ENCODE measurements at places on chromosomes 5 and 9.

GRCh38 chr9:113622600-113623400, 159.3 kb downstream of the RGS3 start:
- DNase-seq = peak; percentile 85

- peak; percentile 67 for DNase-seq
Observed at GRCh38 chr9:134738869-134739659, 97.5 kb downstream of the COL5A1 start.

- DNase-seq = no peak
Observed at GRCh38 chr5:171397190-171397589, 9.5 kb downstream of the NPM1 start.

GRCh38 chr5:155069961-155070360, 56.4 kb downstream of the KIF4B start:
- DNase-seq = no peak

GRCh38 chr9:71487061-71487460, 281.3 kb downstream of the CEMIP2 start:
- peak; percentile 62 for DNase-seq

- DNase-seq = no peak
Observed at GRCh38 chr5:34740389-34740806, 84.3 kb downstream of the RAI14 start.

DNA sequence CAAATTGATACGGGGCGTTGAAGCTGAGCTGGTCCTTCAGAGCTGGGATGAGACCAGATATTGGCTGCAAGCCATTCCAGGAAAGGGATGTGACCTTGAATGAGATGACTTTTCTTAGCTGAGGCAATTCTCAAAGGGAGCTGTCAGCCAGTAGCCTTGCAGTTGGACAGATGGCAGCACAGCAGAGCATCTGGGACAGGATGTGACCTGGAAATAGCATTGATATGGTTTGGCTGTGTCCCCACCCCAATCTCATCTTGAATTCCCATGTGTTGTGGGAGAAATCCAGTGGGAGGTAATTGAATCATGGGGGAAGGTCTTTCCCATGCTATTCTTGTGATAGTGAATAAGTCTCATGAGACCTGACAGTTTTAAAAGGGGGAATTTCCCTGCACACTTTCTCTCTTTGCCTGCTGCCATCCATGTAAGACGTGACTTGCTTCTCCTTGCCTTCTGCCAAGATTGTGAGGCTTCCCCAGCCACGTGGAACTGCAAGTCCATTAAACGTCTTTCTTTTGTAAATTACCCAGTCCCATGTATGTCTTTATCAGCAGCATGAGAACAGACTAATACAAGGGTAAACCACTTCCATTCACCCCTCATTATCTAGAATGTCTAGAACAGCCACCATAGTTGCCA, 19.8 kb upstream of the MTX3 start:
- no peak for DNase-seq

- no peak for DNase-seq
Observed at GRCh38 chr9:95276395-95276954, 41.0 kb downstream of the FANCC start.

GRCh38 chr9:694092-694402, 147.4 kb upstream of the DMRT1 start:
- DNase-seq = no peak

- no peak for DNase-seq
Observed at GRCh38 chr9:99201603-99202002, 20.1 kb downstream of the ALG2 start.

DNA sequence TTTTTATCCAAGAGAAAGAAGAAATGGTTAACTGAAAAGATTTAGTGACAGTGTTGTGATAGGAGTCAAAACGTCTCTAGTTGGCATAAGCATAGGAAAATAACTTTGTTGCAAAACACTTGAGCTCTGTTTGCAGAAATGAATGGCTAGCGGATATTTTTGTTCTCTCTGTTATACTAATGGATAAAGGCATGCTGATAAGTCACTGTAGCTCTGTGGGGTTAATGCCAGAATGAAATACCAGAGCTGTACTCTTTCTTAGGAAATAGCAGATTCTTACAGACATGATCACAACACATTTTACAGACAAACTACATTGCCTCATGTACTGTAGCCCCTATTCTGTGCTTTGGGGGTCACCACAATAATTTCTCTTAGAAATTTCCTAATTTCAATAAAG, 202.8 kb downstream of the DMRTA1 start:
- no peak for DNase-seq

GRCh38 chr5:127878174-127878750, 175.1 kb downstream of the CCDC192 start:
- DNase-seq = peak; percentile 20

DNA sequence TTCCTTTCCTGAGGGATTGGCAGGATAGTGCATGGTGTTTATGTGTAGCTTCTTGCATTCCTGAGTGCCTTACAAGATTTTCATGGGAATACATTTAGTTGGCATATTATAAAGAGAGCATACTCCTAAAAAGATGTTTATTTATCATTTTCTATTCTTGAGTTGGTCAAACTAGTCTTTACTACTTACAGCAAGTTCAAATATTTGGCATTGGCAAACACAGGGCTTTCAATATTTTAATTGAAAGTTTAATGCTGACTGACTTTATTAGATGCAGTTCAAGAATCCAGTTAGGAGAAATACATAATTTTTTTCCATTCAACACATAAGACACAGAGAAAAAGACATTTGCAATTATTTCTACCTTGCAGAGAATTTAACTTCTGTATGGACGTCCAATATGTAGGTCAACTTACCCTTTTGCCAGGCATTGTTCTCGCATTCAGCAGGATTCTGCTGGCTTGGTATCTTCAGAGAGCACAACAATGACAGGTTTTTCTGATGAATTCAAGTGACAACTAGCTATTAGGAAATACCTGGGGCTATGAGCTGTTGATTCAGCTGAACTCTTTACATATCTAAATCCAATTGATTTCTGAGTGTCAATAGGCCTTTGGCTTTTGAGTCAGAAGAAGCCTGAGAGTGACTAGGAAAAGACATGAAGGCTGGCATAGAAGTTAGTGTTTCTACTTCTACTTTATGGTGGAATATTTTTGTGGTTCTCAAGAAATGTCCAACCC, 129.6 kb downstream of the LURAP1L start:
- no peak for DNase-seq

GRCh38 chr5:57805732-57806131, 323.1 kb upstream of the ACTBL2 start:
- DNase-seq = no peak

GRCh38 chr5:170892196-170892595, 30.4 kb downstream of the RANBP17 start:
- no peak for DNase-seq

DNA sequence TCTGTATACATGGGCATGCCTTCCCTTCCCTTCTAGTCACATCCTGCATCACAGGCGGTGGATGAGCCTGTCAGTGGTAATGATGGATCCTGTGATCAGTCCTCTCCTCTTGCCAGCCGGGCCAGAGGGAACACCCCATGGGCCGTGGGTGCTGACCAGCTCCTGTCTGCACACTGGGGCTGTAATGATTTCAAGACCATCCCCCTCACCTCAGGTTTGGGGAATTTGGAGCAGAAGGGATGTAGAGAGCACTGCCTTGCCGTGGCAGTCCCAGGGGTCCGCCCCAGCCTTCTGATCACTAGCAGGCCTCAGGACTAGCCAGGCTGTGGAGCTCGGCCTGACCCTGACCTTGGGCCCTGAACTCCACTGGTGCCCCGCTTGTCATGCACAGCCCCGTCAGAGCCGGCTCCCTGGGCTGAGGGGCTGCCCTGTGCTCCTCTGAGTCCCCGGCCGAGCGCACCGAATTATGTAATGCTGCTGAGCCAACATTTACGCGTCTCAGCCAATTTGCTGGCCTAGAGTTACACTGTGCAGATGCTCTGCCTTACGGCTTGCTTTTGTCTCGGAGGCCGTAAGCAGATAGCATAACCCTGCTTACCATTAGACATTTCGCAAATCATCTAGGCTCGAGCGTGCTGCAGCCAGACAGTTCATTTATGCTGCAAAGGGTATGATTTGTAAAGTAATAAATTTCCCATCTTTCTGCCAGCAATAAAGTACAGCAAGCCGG, 155.3 kb downstream of the MACROH2A1 start:
- DNase-seq = peak; percentile 72

Measured in cerebellar cortex (tissue), 1 donor.